ENCODE measurements at places on chromosomes 12 and 14.

DNA sequence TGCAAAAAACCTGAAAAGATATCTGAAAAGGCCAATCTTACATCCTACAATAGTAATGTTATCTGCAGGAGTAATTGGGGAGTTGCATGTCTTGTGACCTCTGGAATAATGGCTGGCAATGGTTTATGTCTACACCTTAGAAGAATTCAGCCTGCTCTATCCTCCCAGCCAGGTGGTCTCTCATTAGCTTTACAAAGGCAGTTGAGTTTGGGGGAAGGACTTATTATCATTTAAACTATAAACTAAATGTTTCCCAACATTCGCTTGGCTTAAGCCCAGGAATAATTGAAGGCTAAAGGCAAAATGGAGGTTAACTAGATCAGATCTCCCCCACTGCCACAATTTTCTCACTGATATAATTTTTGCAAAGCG, 158.4 kb upstream of the SFSWAP start:
- no peak for DNase-seq

- DNase-seq: no peak
Measured at GRCh38 chr14:96268431-96269358, 12.7 kb downstream of the BDKRB1 start.

- DNase-seq: peak; percentile 65
Measured at GRCh38 chr14:57732463-57733285, 133.2 kb downstream of the SLC35F4 start.

DNA sequence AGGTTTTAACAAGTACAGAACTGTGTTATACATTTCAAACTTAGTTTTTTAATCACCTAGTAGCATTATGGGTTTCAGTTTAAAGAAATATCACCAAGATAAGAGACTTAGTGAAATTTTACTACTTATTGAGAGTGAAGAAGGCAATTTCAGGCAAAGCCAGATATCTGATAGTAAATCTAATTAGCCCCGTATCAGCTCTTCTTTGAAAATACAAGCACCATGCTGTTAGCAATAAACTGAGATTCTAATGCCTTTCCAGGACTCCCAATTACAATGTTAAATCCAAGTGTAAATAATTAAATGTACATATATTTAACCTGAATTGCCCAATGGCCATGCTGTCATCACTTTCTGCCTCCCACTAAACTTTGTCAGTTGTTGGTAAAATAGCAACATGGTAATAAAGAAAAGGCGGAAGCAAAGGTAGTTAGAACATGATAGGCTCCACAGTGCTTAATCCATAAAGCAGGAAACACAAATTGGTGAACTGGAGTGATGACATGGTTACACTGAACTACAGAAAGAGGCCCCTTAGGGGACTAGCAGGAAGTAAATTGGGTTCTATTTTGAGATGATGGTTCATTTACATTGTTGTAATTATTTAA, 646.1 kb downstream of the C12orf50 start:
- DNase-seq: peak; percentile 3

DNA sequence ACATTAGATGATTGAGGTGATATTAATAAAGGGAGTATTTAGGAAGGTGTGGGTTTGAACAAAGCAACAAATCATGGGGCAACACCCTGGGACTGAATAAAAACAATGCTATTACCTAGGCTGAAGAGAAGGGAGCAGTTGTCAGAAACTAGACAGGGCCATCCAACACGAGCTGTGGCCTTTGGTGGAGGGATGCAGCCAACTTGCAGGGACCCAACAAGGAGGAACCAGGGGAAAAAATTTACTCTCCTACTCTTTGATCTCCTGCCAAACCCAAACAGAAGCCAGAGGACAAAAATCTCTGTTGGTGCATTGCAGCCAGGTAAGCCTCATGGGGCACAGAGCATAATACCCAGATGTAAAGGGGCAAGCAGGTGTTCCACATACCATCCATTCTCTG, 12.0 kb downstream of the SLC39A2 start:
- DNase-seq: no peak

DNA sequence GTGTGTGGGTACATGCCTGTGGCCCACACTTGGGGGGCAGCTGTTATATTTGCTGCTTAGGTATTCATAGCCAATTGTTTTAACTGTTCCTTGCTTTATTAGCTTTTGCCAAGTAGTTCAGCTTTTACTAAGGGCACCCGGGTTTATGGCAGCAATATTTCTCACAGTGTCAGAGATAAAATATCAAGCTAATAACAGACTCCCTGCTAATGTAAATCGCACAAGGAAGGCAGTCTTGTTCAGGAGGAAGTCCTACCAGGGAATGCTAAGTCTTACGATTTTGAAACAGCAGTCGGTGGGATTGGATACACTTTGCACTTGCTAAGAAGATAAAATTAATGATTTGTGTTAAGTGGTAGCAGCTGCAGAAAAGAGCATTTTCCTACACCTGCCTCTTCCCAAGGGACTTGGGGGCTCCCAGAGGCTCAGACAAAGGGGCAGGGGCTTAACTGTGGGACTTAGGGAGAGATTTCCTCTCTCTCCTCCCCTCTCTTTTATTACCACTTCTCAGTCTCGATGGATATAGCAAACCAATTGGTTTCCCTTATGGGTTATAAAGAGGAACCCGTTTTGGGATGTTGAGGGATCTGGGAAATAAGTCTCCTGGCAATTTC, 175.1 kb downstream of the NRXN3 start:
- DNase-seq: no peak

GRCh38 chr12:74890237-74890599, 319.4 kb downstream of the KCNC2 start:
- DNase-seq: no peak

DNA sequence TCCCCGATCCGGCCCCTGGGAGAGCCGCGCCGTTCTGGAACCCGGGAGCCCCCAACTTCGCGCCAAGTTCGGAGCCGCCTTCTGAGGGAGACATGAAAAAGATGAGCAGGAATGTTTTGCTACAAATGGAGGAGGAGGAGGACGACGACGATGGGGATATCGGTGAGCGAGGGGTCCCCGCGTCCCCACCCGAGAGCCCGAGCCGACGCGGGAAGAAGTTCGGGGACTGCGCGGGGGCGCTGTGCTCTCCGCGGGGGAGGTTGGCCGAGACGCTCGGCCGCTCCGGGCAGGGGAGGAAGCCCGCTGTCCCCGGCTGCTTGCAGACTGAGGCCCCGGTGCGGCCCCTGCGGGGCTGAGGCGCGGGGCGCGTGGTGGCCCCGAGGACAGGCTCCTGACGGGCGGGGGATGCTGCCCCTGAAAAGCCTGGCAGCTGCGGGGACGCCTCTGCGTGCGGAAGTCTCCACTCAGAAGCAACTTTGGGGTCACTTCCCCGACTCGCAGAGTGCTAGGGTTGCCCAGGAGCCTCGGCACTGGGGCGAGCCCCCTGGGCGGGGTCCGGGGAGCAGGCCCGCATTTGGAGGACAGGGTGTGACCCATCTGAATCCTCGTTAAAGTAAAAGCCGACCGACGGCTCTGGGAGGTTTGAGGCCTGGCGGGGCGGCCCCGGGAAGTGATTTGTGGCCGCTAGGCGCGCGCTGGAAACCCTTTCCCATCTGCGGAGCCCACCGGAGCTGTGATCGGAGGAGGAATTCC, 511 bp downstream of the ANO6 start:
- DNase-seq: peak; percentile 53

DNA sequence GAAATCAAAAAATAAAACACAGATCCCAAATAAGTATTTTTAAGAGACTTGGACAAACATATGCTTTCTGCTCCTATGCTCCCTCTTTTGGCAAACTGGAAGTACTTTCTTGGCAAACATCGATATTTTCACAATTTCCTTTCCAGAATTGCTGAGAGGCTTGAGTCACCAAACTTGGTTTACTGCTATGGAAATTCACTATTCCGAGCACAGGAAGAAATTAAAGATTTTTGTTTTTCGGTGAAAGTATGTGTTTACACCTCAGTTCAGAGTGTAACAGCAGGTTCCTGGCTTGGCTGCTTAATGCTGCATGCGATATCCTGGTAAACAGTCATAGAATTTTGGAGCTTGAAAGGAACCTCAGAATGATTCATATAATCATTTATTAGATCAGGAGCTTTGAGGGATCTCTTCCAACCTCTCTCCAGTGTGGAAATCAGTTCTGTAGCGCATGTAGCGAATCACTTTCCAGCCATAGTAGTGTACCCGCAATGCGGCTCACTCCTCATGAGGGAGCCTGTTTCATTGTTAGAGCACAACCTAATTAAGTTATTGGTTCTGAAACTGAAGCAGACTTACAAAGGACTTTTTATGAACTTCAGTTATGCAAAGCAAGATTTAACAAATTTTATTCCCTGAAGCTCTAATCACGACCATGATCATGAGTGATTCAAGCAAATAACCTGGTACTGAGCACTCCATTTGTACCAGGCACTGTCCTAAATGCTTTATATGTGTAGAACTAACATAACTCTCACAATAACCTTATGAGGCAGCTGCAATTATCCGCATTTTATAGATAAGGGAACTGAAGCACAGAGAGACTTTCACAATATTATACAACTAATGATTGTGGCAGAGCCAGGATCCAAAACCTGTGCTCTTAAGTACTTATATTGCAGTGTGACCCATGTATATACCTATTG, 56.4 kb upstream of the ATP2A2 start:
- DNase-seq: no peak

DNA sequence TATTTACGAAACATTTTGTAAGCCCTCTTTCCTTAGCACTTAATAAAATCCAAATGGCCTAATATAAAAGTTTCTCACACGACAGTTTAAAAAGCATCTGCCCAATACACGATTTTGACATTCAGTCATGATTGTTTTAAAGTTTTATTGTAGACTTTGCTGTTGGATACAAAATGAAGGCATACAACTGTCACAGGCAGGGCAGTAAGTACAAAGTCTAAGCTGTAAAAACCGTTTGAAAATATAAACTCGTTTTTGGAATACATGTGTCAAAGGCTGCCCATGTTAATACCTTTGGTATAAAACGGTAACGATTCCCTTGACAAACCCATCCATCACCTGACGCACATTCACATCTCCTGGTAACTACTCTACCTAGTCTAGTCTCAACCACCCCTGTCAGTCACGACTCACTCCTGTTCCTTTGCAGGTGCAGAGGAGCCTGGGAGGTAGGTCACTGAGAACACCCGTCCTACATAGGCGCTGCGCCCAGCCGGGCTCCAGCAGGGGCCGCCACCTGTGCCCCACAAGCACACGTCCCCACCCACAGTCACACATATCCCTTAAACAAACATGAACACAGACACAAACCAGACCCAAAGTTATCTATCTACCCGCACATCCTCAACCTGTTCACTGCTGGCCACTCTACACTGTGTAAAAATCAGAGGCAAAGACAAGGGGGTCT, 27.1 kb downstream of the KCTD10 start:
- DNase-seq: no peak

DNA sequence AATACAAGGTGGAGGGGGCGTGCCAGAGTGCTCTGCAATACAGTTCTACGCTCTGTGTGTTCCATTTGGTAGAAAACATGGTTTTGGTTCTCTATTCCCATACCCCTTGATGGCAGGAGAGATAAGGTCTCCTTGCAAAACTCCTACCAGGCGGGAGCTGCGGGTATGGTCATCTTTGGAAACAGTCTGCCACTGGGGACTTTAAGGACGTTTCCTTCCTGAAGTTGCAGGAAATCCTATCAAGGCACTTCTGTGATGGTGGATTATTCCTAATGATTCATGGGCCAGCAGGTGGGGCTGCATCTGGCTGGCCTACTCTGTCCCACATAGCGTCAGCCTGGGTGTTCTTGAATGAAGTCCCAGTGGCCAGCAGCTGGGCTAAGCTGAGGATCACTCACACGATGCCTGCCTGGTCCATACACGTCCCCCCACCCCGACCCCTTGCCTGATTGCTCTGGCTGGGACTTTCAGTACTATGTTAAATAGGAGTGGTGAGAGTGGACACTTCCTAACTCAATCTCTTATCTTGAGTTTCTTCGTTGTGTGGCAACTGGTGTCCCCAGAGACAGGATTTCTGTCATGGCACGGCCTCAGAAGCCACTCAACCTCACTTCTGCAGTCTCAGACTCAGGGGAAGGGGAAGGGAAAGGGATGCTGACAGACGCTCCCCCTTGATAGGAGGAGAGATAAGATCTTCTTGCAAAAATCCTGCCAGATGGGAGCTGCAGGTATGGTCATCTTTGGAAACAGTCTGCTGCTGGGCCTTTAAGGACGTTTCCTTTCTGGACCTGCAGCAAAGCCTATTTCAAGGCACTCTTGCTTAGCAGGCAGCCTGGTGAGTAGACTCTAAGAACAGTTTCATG, 61.0 kb upstream of the FKBP4 start:
- no peak for DNase-seq

DNA sequence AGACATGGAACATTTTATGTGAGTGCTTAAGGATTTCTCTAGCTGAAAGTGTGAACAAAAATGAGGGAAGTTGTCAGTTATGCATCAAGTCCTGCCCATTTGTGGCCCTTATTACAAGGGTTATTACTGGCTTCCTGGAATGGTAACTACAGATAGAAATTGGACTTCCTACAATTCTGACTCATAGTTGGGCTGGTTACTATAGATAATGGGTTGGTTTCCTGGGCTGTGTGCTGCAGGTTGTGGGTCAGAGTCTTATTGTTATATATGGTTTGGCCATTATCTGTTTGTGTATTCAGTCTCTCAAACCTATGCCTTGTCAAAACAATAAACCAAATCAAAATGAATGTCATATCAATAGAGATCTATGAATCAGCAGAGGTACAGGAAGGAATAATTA, 313.7 kb downstream of the ADAMTS20 start:
- no peak for DNase-seq

DNA sequence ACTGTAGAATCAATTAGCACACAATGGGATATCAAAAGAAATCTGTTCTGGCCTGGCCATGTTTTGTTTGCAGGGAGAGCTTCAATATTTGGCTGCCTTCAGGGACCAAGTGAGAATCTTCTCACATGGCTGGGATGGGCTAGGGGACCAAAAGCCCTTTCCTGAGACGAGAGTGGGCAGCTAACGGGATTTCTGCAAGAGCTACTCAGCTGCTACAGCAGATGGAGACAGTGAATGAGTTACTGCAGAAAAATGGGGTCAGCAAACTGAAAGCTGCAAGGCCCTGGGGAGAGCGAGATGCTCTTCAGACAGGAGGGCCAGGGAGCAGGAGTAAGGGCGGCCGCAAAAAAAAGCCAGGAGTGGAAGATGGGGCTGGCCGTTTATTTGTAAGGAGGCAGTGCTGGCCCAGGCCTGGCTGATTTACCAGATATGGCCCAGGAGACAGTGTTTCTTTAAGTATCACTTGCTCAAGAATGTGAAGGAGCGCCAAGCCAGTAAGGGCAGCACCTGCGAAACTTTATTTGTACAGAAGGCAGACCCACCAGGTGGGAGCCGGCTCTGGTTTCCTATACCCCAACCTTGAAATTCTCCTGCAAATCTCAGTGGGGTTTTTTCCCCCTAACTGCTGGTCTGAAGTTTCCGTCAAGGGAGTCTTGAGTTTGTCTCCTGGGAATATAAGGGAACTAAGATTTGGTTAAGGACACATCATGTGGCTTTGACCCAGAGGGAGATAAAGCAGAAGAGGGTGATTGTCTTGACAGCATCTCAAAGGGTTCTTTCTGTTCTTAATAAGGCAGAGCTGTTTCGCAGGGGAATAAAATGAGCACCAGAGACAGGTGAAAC, 57.8 kb downstream of the SSH1 start:
- DNase-seq: no peak

Measured in NCI-H2081 (cell line).